PC-9 (cell line): ENCODE measurements at places on chromosomes 6 and 20. TPM values are rescaled to one million over a fixed set of nuclear protein-coding genes. Genes with fewer than 3 reads are reported as not detected.

RPP21 gene
- 58.9 and 72.5 TPM in 2 replicates for total RNA-seq

COX7A2 gene
- total RNA-seq: 484 and 524 TPM in 2 replicates

TREML2 gene
- not detected in 2 replicates for total RNA-seq

OGFRL1 gene
- total RNA-seq: 8.1 and 11.0 TPM in 2 replicates

PRPH2 gene
- not detected in 2 replicates for total RNA-seq

TSHZ2 gene
- total RNA-seq: not detected in 2 replicates

HRH3 gene
- total RNA-seq: not detected in 2 replicates

HSPA12B gene
- total RNA-seq: not detected in 2 replicates

BEND6 gene
- 4.1 and 5.7 TPM in 2 replicates for total RNA-seq

FLRT3 gene
- total RNA-seq: 0.70 and 0.95 TPM in 2 replicates

OPRL1 gene
- 1.5 and 2.7 TPM in 2 replicates for total RNA-seq

PGC gene
- total RNA-seq: not detected in 2 replicates

HTR1B gene
- total RNA-seq: not detected in 2 replicates

CTAGE9 gene
- total RNA-seq: not detected in 2 replicates

HLA-DQA1 gene
- total RNA-seq: not detected in 2 replicates

GMPR gene
- 2.0 and 2.4 TPM in 2 replicates for total RNA-seq

LINC00237 gene
- not detected in 2 replicates for total RNA-seq

NOP56 gene
- total RNA-seq: 194 and 210 TPM in 2 replicates

POM121L2 gene
- 0.26 TPM in 1 of 2 replicates, not detected in the other for total RNA-seq

HLA-DRA gene
- total RNA-seq: not detected in 2 replicates

TAAR5 gene
- total RNA-seq: not detected in 2 replicates

HFE gene
- total RNA-seq: 33.3 and 46.0 TPM in 2 replicates

SLC22A1 gene
- 0.25 TPM in 1 of 2 replicates, not detected in the other for total RNA-seq

LGSN gene
- not detected in 2 replicates for total RNA-seq

PKIB gene
- 4.8 and 7.0 TPM in 2 replicates for total RNA-seq

FOXC1 gene
- total RNA-seq: 16.2 and 18.6 TPM in 2 replicates

CST2 gene
- total RNA-seq: not detected in 2 replicates

RAB32 gene
- 21.4 and 22.6 TPM in 2 replicates for total RNA-seq

SLC12A5 gene
- total RNA-seq: 6.0 and 8.7 TPM in 2 replicates
